ENCODE measurements at places on chromosomes 16 and 17. TPM values are rescaled to one million over a fixed set of nuclear protein-coding genes. Genes with fewer than 3 reads are reported as not detected.

Gene PIGS
- 103 TPM for polyA plus RNA-seq

Gene HBA2
- polyA plus RNA-seq = 1,116 TPM

Gene PPP1R27
- polyA plus RNA-seq = 0.41 TPM

Gene CALB2
- polyA plus RNA-seq = 0.95 TPM

Gene TBX2
- 99.4 TPM for polyA plus RNA-seq

Gene RNU2-1
- polyA plus RNA-seq = 2.3 TPM

Gene TRAF4
- polyA plus RNA-seq = 134 TPM

Gene DPEP3
- 0.05 TPM for polyA plus RNA-seq

Gene ETV4
- 41.0 TPM for polyA plus RNA-seq

Gene ABCA8
- 1.3 TPM for polyA plus RNA-seq
